NCI-H2171 (cell line): ENCODE measurements at places on chromosomes 2 and 18.

GRCh38 chr2:36536776-36537175 is 61.2 kb downstream of the FEZ2 start:
- no peak for DNase-seq

- DNase-seq = no peak
Observed at GRCh38 chr2:234329202-234329960, 167.5 kb downstream of the ARL4C start.

GRCh38 chr2:184875212-184875611 is 276.9 kb downstream of the ZNF804A start:
- DNase-seq = no peak

DNA sequence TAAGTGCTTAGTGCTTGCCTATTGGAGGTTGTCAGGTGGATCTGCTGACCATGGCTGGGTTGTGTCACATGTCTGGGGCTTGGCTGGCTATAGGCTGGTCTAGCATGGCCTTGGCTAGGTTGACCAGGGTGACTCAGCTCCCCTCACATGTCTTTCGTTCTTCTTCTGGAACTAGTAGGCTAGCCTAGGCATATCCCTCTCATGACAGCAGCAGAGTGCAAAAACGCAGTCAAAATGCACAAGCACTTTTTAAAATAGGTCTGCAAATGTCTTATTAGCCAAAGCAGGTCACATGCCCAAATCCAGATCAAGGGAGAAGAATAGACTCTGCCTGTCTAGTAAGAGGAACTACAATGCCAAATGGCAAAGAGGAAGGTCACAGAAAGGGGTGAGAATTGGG is 179.7 kb upstream of the ACVR2A start:
- DNase-seq = no peak

DNA sequence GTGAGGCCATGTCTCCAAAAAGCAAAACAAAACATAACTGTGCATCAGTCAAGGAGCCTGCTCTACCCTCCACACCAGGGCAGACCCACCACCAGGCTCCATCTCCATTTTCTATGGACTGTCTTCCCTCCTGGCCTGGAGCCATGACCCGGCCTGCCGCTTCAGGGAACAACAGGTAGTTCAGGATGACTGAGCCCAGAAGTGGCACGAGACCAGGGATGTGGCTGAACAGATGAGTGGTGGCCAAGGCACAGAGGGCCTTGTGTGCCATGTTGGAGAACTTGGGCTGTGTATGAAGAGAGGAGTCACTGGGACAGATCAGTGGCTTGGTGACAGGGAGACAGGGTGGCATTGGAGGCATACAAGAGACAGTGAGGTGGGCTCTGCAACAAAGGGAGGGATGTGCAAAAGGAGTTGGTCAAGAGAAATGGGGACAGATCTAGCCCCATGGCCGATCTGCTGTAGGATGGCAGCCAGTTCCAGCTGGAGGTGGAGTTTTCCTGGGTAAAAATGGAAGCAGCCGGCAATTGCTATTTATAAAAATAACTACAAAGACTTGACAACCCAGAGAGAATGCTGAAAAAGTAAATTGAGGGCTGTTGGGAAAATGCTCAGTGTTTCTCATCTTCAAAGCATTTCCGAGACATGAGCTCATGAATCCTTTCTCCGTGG is 35.0 kb downstream of the TMEM177 start:
- no peak for DNase-seq

DNA sequence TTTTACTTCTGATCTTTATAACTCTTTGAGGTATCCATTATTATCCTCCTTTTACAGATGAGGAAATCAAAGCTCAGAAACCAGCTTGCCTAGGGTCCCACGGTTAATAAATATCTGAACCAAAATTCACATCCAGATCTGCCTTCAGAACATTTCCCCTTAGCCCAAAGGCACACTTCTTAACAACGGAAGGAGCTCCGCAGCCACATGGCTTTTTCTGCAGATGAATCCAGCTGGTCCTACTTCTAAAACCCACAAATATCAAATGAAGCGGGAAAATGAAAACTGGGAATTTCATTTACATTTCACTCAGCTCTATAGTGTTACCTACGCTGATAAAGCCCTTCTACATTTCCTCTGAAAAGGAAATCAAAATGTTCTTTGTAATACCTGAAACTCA is 357.0 kb upstream of the ID2 start:
- peak; percentile 10 for DNase-seq

GRCh38 chr2:186751790-186752189 is 57.9 kb downstream of the FAM171B start:
- DNase-seq = no peak

- no peak for DNase-seq
Observed at GRCh38 chr2:58032764-58033080, 13.9 kb upstream of the VRK2 start.

DNA sequence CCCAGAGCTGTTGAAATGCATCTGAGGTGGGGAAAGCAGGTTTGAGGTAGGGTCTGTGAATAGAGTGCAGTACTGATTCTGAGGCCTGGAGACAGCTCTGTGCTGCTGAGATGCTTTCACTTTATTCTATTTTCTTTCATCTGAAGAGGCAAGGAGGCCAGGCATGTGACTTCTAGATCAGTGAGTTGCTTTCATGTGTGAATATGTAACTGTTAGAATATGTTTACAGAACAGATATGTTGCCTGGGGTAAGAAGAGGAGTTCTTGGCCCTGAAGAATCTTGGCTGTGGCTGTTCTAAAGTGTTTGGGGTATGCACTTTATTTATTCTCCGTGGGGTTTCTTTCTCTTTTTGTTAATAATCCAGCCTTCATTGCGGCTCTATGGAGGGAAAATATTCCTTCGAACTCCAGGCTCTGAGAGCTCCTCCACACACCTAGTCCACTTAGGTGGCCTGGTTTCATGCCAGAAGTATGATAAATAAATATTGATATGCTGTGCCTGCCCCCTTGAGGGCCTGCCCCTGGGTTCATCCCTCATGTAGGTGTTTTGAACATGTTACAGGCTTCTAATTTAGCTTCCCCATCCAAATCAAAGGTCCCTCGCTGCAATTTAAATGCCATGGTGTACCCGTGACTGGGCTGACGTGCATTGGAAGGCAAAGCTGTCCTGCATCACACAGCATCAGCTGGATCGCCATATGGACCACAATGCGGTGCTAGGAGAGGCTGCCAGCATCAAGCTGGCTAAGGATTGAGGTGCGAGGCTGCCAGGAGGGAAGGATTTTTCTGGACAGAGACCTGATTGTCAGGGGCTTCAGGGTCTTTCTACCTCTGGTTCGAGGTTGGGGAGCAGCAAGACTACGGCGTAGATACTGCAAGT is 102.9 kb downstream of the PRKCE start:
- no peak for DNase-seq

DNA sequence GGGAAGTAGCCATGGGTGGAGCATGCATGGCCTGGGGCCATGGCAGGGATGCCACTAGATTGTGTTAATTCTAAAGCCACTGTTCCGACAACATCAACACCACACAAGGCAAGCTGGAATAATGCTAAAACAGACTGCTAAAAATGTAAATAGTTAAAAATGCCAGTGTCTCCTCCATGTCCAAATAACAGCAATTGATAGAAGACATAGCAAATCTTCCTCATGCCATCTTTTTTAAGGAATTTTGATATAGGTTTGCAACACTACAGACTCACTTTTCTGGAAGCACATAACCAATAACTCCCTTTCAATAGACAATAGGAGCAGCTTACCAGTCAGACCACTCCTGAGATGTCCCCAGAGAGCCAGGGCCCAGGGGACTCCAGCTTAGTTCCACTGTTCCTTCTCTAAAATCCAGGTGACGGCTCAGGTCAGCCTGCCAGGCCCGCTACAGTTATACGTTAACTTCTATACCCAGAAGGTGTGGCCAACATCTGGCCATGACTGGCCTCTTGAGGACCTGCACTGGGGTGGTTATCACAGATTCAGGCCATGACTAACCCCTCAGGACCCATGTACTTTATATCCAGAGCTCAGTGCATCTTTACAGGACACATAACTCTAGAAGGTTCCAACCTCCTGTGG is 20.3 kb downstream of the TUBB6 start:
- no peak for DNase-seq

GRCh38 chr2:238113611-238114010 is 13.5 kb downstream of the ESPNL start:
- no peak for DNase-seq

- no peak for DNase-seq
Observed at GRCh38 chr2:223536546-223536945, 65.6 kb downstream of the SCG2 start.

DNA sequence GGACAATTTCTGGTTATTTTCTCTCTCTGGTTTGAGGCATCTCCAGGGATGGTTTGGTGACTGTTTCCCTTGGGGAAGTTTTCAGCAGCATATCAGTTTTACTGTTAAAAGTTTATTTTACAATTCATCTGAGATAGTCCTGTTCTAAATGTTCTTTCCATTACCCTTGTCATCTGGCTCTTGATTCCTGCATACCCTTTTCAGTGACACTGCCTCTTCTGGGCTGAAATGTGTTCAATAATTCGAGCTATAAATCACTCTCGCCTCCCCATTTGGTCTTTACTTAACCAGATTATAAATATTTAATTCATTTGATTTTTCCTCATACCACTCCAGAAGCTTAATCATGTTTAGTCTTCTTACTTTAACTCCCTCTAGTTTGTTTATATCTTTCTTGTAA is 9.5 kb downstream of the DCC start:
- DNase-seq = no peak

DNA sequence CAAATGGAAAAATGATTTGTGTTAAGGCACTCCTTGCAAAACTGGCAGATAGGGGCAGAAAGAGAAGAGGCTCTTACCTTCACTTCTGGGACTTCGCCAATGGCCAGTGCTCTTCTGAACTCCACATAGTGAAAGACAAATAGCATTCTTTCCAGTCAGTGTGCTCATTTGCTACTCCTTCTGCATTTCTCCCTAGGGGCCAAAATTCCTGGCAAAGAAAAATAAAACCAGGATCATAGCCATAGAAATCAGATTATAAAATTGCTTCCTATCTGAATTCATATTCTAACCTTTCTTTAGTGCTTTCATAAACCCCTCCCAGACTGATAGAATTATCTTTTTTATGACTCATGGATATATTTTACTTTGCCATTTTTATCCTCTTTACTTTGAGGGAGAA is 56.9 kb upstream of the PELI1 start:
- no peak for DNase-seq

- DNase-seq = no peak
Observed at GRCh38 chr2:110130757-110131156, 15.1 kb upstream of the MALL start.

DNA sequence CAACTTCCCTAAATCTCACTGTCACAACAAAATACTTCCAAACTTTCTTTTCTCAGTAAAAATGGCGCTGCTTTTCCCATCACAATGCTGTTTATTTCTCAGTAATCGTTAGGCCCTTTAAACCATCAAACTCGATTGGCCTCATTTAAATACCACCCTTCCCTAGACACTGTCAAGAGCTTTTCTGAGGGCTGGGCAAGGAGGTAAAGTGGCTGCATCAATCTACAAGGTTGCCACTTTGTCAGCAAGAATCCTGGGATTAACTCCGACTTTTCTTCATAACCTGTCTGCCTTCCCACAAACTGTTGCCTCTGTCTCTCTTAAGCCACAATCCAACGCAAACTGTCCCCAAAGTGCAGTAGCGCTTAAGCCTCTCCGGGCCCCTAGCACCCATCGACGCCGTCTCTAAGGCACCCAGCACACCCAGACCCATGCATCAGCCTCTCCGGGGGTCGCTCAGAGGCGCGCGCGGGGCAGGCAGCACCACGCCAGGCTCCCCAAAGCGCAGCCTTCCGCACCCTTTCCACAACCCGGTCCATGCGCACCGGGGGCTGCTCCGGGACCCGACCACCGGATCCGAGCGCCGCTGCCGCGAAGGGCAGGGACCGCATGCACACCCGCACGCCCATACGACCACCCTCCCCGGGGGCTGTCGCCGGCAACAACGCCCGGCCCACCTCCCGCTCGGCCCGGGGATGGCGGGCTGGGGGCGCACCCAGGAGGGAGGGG is 683 bp downstream of the MBOAT2 start:
- no peak for DNase-seq

- DNase-seq = no peak
Observed at GRCh38 chr2:178767094-178768060, 39.8 kb downstream of the TTN start.

- DNase-seq = no peak
Observed at GRCh38 chr2:237411092-237411601, 2.8 kb downstream of the COL6A3 start.

DNA sequence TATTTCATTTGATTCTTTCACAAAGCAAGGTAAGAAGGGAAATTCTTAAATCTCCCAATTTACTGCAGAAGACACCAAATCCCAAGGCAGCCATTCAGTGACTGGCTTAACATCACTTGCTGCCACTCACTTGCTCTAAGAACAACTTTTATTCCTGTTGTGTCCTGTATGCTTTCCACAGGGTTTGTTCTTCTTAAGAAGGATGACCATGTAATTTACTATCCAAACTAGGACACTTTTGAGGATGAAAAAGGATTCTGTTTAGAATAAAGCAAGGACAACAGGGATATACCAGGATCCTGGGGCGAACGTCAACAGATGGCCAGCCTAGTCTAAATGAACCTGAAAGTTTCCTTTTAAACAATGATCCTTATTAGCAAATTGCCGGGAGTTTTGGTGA is 34.8 kb downstream of the RIT2 start:
- no peak for DNase-seq
